CD4-positive, alpha-beta T cell treated with Interleukin-6 at 100 ng/mL for 8 hours (primary cell): ENCODE measurements at places on chromosomes 6 and 20.

DNA sequence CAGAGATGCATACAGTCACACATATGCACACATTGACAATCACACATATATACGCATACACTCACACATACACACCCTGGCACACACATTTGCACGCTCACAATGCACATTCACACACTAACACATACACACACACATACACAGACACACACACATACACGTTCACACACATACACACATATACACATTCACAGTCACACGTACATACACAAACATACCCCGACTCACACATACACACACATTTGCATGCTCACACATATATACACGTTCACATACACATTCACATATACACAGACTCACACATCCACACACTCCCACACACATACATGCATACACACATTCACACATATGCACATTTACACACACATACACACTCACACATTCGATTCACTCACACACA, 366.8 kb upstream of the ID4 start:
- no peak for DNase-seq

GRCh38 chr20:11130554-11131166, 456.9 kb upstream of the JAG1 start:
- DNase-seq: no peak

- no peak for DNase-seq
Measured at GRCh38 chr6:68728159-68728979, 93.3 kb downstream of the ADGRB3 start.

DNA sequence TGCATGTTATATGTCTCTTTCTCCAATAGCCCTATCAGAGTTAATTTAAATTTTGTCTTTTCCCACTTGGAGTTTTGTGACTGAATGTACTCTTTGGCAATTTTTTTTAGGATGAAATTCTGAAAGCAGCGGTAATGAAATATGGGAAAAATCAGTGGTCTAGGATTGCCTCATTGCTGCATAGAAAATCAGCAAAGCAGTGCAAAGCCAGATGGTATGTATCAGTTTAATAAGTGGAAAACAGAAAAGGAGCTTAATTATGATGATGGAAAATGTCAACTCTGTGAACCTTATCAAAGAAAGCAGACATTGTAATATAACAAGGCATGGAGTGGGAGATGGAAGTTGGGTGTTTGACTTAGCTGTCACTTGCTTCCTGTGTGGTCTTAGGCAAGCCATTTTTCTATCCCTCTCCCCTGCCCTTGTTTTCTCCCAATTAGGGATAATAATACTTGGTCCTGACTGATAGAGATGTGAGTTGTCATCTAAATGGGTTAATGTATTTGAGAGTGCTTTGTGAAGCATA, 2.7 kb downstream of the CDC5L start:
- no peak for DNase-seq

- DNase-seq: no peak
Measured at GRCh38 chr6:168858926-168859325, 394.7 kb downstream of the THBS2 start.

DNA sequence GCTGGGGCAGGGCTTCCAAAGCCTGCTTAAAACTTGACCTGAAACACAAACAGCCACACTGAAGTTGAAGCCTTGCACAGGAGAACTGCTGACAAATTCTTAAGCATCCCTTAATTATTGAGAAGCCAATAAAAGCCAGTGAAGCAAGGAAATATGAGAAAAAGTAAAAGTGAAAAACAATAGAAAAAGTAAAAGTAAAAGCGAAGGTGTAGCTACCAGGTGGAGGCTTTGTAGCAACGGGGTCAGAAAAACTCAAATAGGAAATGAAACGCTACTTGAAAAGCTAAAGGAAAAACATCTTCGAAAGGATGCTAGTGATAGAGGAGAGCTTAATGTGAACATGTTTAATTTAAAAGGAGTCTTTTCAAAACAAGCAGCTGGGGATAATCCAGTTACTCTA, 97.4 kb downstream of the IRF4 start:
- no peak for DNase-seq

DNA sequence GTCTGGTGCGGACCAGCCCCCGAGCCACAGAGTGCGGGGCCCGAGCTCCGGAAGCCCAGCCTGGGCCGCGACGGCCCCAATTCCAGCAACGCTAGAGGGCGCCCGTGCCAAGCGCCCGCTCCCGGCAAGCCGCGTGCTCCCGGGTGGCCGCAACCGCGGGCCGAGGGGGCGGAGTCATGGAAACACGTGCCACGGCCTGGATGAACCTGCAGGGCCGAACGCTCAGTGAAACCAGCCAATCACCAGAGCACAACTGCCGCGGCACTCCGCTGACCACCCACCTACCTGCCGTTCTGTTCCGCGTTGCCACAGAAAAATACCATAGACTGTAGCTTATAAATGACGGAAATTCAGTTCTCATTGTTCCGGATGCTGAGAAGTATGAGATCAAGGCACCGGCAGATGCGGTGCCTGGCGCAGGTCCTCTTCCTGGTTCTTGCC, 85.7 kb upstream of the FOXC1 start:
- DNase-seq: peak; percentile 84

- no peak for DNase-seq
Measured at GRCh38 chr6:170522565-170523183, 30.4 kb downstream of the PSMB1 start.

GRCh38 chr6:149342525-149342924, 25.0 kb downstream of the TAB2 start:
- no peak for DNase-seq

- peak; percentile 79 for DNase-seq
Measured at GRCh38 chr6:16130932-16131387, 2.1 kb downstream of the MYLIP start.

GRCh38 chr6:54248994-54249393, 59.2 kb upstream of the TINAG start:
- DNase-seq: no peak

- no peak for DNase-seq
Measured at GRCh38 chr20:61705386-61706258, 360.1 kb downstream of the TAF4 start.

- peak; percentile 81 for DNase-seq
Measured at GRCh38 chr6:121334299-121335086, at the start of gene TBC1D32. TSS of gene TBC1D32 (minus strand) at chr6:121334480. CDS start at chr6:121334430, 50 bp downstream.

DNA sequence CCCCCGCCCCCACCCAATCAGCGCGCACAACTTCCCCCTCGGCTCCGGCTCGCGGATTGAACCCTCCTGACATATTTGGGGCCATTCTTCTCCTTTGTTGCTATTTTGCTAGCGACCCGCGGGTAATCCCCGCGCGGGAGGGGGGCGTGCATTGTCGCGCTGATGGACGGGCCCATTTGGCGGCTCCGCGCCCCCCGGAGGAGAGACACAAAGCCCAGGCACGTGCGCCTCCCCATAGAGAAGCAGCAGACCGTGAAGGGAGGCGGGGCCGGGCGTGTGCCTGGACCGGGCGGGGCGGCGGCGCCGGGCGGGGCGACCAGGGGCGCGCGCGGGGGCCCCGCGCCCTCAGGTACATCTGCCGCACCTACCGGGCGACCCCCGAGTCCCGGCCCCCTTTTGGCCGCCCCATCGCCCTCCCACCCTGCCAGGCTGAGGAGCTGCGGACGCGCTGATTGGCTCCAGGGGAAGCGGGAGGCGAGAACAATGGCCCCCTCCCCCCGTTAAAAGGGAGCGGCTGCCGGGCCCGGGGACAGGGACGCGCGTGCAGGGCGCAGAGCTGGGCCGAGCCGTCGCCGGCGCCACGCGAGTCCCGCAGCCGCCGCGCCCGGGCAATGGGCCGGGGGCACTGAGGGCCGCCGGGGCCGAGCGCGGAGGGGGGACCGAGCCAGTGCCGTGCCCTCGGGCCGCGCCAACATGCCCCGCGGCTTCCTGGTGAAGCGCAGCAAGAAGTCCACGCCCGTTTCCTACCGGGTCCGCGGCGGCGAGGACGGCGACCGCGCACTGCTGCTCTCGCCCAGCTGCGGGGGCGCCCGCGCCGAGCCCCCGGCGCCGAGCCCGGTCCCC, at the start of gene INSM1:
INSM1 (plus strand) TSS at position 530 of the 843 bp plus-strand sequence; CDS start at position 694, 164 bp downstream.
- DNase-seq: no peak

GRCh38 chr6:137095651-137096238, 51.0 kb upstream of the IL20RA start:
- no peak for DNase-seq

GRCh38 chr20:21503345-21503744, 10.5 kb downstream of the NKX2-2 start:
- DNase-seq: no peak

- no peak for DNase-seq
Measured at GRCh38 chr6:22965889-22966288, 396.5 kb downstream of the HDGFL1 start.

DNA sequence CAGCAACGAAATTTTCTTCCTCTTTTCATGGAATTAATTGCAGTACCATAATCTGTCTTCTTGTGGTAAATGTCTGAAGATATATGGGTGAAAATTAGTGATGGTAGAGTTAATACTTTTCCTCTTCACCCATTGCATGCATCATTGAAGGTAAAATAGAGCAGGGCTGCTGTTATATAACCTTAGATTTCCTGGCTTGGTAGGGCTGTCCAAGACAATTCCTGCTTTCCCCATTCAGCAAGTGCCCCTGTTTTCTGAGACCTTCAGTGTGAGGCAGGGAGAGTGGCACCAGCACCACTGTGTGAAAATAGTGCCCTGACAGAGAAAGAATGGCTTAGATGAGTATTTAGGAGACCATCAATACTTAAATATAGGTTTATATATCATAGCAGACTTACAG, 202.0 kb downstream of the ZFAND3 start:
- no peak for DNase-seq

DNA sequence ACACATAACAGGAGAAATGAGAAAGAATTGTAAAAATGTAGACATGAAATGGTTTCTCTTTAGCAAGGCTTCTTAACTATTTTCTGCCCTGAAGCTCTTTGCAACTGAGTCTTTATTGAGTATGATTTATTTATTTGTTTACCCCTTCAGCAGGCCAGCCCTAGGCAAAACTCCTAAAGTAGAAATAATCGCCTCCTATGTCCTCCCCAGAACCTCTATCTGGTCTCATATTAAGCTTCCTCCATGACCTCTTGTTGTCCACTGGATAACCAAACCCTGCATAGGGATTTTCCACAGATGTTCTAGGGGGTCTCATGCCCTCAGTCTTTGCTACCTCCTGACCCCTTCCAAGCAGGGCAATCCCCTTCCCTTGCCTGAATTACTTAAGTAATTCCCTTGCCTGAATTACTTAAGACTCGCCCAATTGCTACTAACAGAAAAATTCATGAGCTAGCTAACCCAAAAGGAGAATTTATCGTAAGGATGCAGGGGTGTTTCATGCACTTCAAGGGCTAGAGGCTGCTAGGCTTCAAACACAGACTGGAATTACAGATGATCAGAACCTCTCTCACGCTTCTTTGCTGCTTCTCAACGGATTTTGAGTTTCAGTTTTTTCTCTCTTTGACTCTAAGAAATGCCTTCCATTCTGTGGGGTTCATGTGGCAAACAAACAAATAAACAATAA, 425.9 kb upstream of the RNF217 start:
- no peak for DNase-seq

DNA sequence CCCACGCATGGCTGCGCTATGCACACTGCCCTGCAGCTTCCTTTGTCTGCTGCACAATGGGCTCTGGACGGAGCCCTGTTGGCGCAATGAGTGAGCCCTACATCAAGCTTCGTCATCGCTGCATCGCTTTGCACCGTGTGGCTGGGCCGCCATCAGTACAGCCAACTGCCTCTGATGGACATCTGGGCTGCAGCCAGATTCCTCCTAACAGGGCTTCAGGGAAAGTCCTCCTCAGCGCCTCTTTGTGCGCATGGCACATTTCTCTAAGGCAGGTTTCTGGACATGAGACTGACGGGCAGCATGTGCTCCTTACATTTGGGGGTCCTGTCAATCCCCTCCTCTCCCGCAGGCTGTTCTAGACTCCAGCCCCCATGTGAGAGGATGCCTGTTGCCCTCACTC, 29.7 kb upstream of the ANGPT4 start:
- DNase-seq: no peak

GRCh38 chr6:74073999-74074398, 378.0 kb downstream of the CD109 start:
- no peak for DNase-seq

DNA sequence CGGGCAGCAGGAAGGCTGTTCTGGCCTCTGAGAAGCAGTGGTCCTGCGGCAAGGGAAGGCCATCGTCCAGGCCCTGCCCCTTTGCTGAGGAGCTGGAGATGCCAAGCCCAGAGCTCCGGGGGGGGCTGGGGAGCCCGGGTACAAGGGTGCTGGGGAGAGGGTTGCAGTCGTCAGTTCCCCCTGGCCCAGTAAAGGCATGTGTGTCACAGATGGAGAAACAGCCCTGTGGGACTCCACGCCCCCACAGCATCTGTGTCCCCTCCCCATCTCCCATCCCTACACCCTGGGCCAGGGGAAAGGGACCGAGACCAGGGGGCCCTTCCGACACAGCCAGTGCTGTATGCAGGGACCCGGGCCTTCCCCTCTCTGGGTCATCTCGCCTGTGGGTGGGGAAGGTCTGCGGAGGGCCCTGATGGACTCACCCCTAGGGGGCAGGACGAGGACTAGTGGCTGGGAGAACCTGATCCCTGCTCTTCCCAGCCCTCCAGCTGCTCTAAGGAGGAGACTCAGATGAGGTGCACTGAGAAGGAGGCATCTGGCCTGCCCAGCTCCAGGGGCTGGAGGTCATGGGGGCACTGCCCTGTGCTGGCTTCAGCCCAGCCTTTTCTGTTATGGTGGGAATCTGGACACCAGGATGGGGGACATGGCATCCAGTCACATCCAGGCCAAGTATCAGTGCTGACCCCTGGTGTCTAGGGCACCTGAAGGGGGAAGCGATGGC, 609 bp downstream of the MYL9 start:
- DNase-seq: no peak
